ENCODE measurements at places on chromosomes 11 and 22.

GRCh38 chr22:17346578-17346977, 22.7 kb upstream of the CECR2 start:
- no peak for DNase-seq

DNA sequence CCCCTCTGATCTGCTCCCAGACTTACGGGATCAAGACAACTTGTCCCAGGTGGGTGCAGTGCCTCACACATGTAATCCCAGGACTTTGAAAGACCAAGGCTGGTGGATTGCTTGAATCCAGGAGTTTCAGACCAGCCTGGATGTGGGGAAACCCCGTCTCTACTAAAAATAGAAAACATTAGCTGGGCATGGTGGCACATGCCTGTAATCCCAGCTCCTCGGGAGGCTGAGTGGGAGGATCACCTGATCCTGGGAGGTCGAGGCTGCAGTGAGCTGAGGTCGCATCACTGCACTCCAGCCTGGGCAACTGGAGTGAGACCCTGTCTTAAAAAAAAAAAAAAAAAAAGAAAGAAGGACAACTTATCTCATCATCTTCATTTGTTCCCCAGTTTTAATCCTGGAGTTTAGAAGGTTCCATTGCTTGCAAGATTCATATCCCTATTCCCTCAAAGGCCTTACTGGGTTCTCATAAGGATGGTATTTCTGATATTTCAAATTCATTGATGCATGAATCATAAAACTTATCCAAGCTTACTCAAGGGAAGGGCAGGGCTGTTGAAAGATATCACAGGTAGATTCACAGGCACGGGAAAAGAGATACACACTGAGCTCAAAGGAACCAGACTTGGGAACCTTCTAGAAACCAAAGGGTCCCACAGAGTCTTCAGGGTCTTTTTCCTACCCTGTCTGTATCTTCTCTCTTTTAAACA, 14.6 kb downstream of the ENDOD1 start:
- peak; percentile 36 for DNase-seq

- peak; percentile 34 for DNase-seq
Measured at GRCh38 chr11:14645015-14645912, 1.7 kb downstream of the PDE3B start.

DNA sequence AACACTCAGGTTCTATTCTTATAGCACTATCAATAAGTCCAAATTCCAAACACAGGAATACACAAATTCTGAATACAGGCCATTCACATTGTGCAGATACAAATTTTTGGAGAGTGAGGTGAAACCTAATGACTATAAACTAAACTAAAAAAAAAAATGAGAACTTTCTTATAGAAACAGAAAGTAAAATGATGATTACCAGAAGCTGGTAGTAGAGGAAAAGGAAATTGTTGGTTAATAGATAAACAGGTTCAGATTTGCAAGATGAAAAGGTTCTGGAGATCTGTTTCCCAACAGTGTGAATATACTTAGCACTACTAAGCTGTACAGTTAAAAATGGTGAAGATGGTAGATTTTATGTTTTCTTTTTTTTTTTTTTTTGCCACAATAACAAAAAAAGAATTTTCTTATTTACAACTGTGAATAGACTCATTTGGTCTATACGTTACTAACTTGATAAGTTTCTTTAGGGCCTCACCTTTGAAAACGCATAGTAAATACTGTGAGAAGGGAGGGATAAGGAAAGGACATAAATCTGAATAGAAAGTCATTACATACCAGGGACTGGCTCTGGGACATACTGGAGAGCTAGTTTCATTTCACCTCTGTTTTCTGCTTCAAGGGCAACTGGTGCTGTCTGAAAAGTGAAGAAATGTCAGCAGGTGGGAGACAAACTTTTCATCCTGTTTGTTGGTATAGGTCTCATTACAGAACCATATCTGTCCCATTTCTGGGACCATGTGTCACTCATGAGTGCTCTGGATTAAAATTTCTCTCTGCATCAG, 14.2 kb upstream of the CCDC89 start:
- peak; percentile 63 for DNase-seq

DNA sequence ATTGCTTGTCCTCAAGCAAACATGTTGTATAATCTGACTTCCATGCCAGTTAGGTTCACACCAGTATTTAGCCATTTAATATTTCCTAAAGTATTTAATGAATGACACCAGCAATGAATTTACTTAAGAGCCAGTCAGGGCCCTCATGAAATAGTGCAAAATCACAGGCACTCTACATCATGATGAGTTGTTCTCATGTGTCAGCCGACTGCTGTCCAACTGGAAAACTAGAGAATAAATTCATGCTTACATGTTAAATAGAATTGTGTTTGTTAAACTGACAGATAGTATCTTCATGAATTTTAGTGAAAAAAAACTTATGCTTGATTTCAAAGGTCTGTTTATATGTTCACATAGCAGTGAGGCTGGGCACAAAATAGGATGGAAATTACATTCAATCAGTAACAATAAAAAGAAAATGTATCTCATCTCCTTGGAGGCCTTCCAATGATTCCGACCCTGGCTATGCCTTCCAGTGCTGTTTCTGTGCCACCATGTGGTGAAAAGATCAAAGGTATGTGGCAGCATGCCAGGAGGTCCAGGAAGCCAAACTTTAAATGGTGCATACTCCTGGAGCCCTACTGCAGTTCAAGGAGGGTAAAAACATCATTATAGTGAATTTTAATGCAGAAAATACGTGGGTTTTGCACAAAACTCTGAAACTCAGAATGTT, 45.2 kb downstream of the CTSC start:
- peak; percentile 55 for DNase-seq
